Fibroblast of the conjunctiva (primary cell): ENCODE measurements at places on chromosomes 16 and 17.

- no peak for DNase-seq
These were observed 227.3 kb upstream of the IRX5 start for GRCh38 chr16:54703339-54703738.

DNA sequence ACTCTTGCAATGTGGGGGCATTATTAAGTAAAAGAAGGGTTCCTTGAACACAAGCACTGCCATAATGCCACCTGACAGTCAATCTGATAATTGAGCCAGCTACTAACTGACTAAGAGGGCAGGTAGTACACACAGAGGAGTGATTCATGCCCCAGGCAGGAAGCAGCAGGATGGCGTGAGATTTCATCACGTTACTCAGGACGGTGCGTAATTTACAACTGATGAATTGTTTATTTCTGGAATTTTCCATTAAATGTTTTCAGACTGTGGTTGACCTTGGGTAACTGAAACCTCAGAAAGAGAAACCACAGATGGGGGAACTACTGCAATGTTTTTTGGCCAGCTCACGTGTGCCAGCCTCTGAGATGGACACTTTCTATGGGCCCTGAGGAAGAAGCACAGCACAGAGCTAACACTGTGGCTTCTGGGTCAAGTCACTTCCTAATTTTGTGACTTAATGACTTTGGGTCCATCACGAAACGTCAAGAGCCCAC lies 46.7 kb downstream of the C17orf67 start:
- peak; percentile 75 for DNase-seq

DNA sequence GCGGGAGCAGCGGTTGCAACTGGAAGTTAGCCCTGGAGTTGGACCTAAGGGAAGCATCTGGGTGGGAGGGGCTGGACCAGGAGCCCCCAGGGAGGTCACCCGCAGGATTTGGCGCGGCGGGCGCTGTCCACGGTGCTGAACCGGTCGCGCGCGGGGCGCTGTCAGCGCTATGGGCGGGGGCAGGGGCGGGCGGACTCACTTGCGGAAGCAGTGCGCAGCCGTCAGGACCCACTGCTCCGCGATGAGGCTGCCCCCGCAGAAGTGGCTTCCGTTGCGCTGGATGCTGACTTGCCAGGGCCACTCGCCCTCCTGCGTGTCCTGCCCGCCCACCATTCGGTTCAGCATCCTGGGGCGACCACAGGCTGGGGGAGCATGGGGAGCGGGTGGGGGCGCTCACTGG lies 4.5 kb downstream of the PRSS27 start:
- DNase-seq = no peak

DNA sequence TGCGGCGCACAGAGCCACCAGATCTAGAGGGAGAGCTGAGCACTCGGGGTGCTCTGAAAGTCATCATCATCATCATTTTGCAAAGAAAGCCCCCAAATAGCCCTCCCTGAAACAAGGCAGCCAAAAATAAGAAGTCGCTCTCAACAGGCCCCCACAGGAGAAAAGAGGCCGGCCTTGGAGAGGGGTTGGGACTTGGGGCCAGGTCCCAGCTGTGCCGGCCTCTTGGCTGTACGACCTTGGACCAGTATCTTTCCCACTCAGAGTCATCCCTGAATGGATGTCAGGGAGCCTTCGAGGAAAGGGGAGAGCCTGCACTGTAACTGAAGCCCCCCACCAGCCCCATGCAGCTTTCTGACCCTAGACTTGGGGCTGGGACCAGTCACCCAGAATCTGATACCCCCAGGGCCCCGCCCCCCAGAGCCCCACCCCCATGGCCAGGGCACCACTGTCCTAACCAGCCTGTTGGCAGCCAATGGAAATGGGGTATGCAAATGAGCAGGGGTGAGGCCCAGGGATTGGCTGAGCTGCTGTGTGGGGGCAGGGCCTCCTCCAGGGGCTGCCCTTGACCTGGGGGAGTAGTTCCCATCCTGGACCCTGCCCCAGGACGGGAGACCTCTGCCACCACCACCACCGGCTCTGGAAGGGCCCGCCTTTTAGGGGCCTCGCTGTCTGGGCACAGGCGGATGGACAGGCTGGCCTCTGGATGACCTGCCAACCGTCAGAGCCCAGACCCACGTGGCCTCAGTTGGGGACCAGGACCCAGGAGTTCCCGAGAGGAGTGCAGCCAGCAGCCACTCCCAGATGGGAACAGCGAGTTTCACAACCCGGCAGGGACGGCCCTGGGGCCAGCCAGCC lies 15.4 kb downstream of the ZFPM1 start:
- DNase-seq = no peak

DNA sequence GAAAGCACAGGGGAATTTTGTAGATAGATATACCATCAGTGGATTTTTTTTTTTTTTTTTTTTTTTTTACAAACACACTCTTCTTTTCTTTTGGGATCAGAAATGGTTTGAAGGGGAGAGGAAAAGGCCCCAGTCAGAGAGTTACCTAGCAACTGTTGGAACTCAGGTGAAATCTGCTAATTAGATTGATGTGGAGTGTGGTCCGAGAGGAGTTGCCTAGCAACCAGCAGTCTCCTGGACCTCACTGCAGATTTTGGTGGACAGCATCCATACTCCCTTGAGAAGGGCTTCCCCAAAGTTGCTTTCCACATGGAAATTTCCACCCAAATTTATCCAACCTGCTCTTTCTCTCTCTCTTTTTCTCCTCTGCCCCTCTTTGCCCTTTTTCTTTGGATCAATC lies 165.4 kb downstream of the UTP18 start:
- DNase-seq = no peak

DNA sequence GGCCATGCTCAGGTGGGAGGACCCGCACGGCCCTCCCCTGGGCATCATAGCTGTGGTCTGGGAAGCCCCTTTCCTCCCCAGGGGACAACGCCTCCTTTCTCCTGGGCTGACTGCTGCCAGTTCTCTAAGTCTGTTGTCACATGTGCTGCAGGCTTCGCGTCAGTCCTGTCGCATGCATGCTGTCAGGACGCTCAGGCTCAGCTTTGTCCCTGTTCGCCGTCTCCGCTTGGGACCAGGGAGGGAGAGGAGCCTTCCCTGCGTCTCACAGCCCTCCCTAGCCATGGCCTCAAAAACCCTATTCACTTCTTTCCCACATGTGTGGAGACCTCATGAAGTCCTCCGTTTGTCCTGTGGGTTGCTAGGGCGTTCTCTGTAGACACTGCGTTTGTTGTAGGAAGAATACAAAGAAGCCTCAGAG lies 21.4 kb downstream of the LDHD start:
- no peak for DNase-seq

GRCh38 chr17:79534851-79535727 lies 75.8 kb downstream of the RBFOX3 start:
- DNase-seq = no peak

GRCh38 chr16:20781697-20782096 lies 17.9 kb downstream of the ACSM3 start:
- no peak for DNase-seq

DNA sequence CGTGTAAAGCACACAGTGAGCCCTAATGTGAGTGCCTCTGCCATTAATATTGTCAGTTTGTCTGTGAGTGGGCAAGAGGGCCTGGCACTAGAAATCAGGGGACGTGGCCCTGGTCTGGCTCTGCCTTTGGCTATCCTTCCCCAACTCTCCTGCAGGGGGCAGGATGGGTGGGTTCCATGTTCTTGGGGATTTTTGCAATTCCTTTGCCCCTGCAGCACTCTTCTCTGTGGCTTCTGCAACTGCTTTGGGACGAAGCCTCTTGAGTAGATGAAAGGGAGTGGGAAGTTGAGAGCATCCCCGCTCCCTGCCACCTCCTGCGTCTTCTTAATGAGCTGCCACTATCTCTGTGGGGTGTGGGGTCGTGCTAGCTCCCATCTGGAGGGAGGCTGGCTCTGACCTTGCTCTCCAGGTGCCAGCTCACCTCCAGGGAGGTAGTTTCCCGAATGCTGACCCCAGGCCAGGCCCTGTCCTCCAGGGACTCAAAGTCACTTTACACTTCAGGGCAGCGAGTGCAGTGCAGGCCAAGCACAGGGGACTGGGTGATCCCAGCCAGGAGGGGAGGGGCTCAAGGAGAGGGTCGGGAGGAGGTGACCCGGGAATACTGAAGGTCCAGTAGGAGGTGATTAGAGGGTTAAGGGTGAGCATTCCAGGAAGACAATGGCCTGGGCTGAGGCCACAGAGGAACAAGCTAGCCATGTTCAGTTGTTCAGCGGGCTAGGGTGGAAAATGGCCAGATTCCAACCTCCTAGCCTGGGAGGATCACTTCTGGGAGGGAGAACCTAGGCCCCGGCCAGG lies 121.0 kb upstream of the NLRP1 start:
- DNase-seq = no peak

DNA sequence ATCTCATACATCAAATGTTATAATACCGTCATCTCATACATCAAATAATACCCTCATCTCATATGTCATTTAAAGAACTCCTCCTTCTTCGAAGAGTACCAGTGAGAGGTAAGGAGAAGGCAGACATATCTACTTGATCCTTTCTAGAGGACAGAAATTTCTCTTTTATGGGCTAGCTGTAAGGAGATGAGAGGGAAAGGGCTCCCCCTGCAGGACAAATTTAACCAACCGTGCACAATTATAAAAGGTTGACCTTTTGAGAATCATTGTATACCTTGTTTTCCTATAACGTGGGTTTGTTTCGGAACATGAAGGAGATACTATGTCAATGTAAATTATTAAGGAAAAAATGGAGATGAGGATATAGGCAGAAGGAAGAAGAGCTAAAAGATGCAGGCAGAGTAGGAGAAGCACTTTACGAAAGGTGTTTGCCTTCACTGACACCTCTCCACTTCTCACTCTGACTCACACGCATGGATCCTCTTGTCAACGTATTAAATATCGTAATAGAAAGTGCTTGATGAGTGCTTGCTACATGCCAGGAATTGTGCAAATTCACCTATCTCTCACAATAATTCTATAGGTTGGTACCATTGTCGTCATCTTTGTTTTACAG lies 465.9 kb upstream of the ERCC4 start:
- no peak for DNase-seq

DNA sequence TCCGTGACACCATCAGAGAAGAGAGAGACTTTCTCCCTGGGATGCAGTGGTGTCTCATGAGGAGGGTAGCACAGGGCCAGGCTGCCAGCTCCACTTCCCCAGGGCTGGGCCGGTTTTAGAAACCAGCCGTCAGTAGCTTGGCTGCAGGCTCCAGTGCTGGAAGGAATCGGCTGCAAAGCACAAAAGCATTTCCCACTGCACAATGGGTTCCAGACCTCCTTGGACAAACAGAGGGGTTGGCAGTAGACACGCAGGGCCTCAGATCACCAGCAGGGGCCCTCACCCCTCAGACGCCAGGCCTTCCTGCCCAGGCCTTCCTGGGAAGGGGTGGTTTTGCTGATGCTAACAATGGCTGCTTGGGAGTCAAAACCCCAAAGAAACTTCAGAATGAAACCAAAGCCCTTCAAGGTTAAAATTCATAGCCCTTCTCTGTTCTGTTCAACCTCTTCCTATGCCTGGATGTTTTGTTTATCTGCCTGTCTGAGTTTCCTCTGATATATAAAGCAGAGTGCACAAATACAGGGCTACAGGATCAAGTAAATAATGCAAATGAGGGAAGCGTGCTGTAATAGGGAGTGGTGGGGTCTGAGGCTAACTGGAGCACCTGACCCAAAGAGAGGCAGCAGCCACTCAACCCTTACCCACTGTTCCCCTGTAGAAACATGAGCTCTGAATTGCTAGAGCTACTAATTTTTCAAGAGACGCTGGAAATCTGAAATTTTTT lies 26.2 kb downstream of the TEKT5 start:
- no peak for DNase-seq

DNA sequence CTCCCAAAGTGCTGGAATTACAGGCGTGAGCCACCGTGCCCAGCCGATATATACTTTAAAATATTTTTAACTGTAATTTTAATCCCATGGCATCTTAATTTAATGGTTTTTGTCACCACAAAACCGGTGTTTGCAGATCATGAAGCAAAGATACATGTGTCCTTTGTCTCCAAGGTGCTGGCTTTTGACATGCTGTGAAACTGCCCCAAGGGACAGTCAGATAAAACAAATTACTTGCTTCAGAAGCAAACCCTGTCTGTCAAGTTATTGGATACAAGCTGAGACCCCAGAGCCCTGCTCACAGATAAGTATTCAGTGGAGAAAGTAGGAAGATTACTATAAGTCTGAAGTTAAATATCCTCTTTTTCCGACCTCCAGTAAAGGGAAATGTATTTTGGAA lies 39.8 kb downstream of the ARL4D start:
- DNase-seq = no peak

- no peak for DNase-seq
These were observed 11.5 kb downstream of the SLX4 start for GRCh38 chr16:3599922-3600321.

DNA sequence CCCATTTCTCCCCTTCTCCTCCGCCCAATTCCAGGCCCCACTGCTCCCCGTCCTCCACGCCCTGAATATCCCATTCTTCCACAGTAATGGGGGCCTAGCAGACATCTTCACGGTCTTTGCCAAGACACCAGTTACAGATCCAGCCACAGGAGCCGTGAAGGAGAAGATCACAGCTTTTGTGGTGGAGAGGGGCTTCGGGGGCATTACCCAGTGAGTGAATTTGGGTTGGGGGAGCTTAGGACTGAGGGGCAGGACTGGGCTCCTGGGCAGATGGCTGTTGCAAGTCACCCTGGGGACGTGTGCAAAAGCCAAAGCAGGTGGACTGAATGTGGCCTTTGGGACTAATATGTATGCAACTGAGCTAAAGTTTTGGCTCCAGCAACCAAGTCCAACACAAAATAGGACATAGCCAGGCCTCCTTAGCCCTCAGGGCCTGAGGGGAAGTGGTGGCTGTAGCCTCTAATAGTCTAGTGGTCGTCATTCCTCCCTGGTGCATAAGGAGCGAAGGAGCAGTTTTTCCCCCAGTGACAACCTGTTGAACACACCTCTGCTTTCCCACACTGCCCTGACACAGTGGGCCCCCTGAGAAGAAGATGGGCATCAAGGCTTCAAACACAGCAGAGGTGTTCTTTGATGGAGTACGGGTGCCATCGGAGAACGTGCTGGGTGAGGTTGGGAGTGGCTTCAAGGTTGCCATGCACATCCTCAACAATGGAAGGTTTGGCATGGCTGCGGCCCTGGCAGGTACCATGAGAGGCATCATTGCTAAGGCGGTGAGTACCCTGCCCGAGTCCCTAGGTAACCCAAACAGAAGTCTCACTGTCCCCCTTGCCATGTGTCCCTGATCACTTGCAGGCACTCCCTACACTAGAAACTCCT lies 2.6 kb downstream of the ACADVL start:
- DNase-seq = no peak

DNA sequence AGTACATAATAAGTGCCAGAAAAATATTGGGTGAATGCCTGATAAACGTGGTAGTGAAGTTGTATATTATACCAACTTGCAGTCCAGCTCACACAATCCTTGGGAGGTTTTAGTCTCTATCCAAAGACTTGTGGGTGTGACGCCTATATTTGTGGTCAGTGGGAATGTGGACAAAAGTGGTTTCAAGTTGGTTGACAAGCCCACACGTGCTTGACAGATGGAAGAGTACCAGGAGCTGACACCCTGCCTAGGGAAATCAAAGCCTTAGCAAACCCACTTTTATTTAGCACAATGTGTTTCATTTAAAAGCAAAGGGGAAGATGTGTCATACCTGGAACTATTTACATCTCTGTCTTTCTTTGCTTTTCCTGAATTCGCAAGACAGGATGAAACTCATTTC lies 79.0 kb downstream of the CA10 start:
- no peak for DNase-seq
